Upper lobe of left lung (tissue), 6 donors: ENCODE measurements at places on chromosomes 6 and 20. TPM values are rescaled to one million over a fixed set of nuclear protein-coding genes. Genes with fewer than 3 reads are reported as not detected.
A peak's percentile ranks its signal among the peaks of the same experiment; 100 is the strongest.

Gene CCM2L
- total RNA-seq, result 9.9 TPM

- H3K27me3 ChIP-seq, result no peaks in the 10 kb centered on the region
- no peak overlapping the region for H3K4me3 ChIP-seq
- no peaks in the 10 kb centered on the region for H3K4me1 ChIP-seq
- no peaks in the 10 kb centered on the region for H3K36me3 ChIP-seq
- DNase-seq, result no peak
These were observed 845.9 kb downstream of the EYS start for GRCh38 chr6:64861039-64861651.

DNA sequence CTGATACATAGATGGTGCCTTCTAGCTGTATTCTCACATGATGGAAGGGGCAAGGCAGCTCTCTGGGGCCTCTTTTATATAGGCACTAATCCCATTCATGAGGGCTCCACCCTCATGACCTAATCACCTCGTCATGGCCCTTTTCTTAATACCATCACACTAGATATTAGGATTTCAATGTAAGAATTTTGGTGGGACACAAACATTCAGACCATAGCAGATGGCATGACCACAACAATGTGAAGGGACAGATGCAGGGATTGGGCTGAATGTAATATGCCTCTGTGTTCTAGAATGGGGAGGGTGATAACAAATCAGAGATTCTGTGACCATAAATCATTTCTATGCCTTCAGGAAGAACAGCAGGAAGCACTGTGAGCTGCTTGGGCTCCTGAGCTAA, 145.8 kb downstream of the LCA5 start:
- H3K27me3 ChIP-seq, result no peaks in the 10 kb centered on the region
- H3K27ac ChIP-seq, result no peak overlapping the region
- DNase-seq, result no peak
- no peaks in the 10 kb centered on the region for H3K36me3 ChIP-seq
- no peak overlapping the region for H3K4me3 ChIP-seq

Gene STMN3
- total RNA-seq, result 5.5 TPM

Gene SEMG1
- not detected for total RNA-seq

DNA sequence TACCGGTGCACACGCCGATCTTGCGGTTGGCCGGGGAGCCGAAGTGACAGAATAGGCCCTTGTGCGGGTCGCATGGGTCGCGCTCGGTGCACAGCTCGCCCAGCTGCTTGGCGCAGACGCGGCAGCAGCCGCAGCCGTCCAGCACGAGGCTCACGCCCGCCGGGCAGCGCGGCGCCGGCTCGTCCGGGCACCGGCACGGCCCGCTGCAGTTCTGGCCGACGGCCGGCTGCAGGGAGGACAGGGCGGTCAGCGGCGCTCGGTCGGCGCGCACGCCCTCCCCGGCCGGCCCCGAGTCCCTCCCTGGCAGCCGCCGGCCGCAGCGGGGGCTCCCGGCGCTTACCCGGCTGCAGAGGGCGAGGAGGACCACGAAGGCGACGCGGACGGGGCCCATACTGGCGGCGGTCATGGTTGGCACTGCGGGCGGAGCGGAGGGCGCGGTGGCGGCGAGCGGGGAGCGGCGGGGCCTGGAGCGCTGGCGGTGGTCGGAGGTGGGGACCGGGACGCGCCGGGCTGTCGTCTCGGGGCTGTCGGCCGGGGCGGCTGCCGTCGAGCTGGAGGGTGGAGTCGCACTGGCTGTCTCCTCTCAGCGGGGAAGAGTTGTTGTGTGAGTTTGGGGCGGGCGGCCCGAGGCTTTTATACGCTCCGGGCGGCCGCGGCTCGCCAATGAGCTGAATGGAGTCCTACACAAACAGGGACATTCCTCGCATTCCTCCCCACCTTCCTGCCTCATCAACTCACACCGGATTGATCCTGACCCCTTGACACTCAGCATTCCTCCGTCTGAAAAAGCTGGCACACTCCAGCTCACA, at the start of gene CCN2:
CCN2 (minus strand) TSS at position 606 of the 809 bp plus-strand sequence; CDS start at position 406, 200 bp downstream.
- no peaks in the 10 kb centered on the region for H3K27me3 ChIP-seq
- H3K27ac ChIP-seq, result peak within 1 kb of the TSS; percentile 88
- H3K36me3 ChIP-seq, result no peaks in the 10 kb centered on the region
- peak; percentile 62 for DNase-seq
- peaks cover 23% of the 10 kb centered on the region for H3K4me1 ChIP-seq
- peak within 1 kb of the TSS; percentile 70 for H3K4me3 ChIP-seq

DNA sequence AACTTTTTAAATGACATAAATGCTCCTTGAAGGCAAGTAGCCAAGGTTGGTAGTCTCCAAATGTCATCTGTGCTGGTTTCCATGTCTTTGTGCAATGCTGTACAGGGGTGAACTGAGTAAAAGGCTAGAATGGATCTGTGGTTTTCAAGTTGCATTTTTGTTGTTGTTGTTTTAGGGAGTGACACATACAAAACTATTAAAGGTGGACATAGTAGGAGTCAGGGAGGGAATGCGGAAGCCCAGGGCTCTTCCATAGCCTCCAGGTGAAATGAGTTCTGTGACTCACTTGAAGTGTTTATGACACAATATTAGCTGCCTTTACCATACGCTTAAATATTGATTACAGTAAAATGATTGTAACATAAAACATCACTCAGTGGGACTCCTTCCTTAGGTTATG, 22.5 kb upstream of the QKI start:
- no peaks in the 10 kb centered on the region for H3K36me3 ChIP-seq
- no peaks in the 10 kb centered on the region for H3K27me3 ChIP-seq
- no peak overlapping the region for H3K4me3 ChIP-seq

DNA sequence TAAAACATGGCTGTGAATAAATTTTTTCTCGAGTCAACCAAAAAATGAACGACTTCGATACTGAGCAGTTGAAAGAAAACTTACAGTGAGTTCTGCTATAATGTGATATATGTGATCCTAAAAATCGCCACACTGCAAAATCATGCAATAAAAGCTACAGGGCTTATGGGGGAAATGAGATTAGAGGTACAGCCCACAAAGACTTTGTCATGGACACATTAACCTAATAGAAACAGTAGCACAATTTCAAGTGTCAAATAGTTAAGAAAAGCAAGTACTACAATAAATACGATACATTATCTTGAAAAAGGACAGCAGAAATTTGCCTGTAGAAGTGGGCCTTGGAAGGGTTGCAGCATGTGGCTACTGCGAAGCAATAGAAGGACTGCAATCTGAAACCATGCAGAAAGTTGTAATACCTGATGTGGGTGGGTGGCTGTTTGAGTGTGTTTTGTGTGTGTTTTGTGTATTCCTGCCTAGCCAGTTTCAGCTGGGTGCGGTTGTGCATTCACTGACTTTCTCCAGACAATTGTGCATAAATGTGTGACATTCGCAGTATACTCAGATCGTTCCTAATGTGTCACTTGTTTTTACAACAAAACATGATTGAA, 79.1 kb downstream of the RPP40 start:
- no peak overlapping the region for H3K4me3 ChIP-seq
- H3K27ac ChIP-seq, result no peak overlapping the region
- no peaks in the 10 kb centered on the region for H3K4me1 ChIP-seq
- H3K27me3 ChIP-seq, result no peaks in the 10 kb centered on the region
- no peak for DNase-seq

GRCh38 chr6:15585760-15586214, 77.0 kb downstream of the DTNBP1 start:
- no peaks in the 10 kb centered on the region for H3K27me3 ChIP-seq
- DNase-seq, result no peak
- H3K36me3 ChIP-seq, result no peaks in the 10 kb centered on the region
- H3K4me1 ChIP-seq, result no peaks in the 10 kb centered on the region
- no peak overlapping the region for H3K27ac ChIP-seq
